ENCODE measurements at places on chromosomes 3 and 15.
A peak's percentile ranks its signal among the peaks of the same experiment; 100 is the strongest.

GRCh38 chr3:127222163-127222562 lies 29.2 kb downstream of the PRR23E start:
- no peak for DNase-seq

- no peak for DNase-seq
Measured at GRCh38 chr15:82810890-82811426, 1.5 kb downstream of the WHAMM start.

DNA sequence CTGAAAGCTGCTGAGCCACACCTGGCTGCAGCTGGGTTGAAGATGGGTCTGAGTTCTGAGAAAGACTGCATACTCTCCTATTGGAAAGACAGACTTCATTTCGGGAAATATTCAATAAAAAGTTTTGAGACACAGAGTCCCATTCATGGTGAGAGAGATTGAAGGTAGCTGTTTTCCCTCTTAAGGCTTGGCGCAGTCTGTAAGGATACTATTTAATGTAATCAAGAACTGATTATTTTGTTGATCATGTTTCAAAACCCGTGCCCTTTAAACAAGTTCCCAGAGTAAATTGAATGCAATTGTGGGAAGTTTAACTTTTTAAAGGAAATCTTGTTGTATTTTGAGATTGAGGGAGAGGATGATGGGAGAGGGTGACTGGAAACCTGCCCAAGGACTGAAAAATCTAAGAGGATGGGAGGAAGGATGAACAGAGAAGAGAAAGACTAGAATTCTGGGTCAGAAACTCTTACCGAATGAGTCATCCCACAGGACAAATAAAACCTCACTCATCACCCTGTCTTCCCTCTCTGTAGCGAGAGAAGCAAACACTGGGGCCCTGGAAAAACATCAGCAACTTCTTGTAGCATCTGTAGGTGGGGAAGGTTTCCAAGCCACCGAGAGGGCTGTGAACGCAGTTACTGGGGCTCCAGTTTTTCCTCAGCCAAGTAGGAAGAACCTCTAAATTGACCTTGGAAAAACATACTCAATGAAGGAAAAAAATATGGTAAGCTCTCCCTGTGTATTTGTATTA lies 193.2 kb upstream of the TPRG1 start:
- DNase-seq: peak; percentile 46

- DNase-seq: no peak
Measured at GRCh38 chr3:52084216-52084945, 28.0 kb upstream of the DUSP7 start.

GRCh38 chr3:185995352-185995751 lies 57.5 kb upstream of the TRA2B start:
- DNase-seq: no peak

DNA sequence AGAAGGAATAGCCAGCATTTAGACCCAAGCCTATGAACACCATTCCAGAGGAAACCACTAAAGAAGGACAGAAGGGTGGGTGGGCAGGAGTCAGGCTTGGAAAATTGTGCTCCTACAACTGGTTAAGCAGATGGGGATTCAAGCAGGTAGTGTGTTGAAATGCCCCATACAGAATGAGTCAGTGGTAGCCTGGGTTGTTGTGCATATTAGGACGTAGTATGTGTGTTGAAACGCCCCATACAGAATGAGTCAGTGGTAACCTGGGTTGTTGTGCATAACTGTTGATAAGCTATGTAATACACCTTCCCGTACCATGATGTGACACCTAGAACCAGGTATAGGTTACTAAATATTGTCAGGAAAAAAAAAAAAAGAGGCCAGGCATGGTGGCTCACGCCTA lies 34.0 kb downstream of the MINDY4B start:
- DNase-seq: no peak

- DNase-seq: peak; percentile 32
Measured at GRCh38 chr3:9397906-9398699, 688 bp downstream of the SETD5 start.

DNA sequence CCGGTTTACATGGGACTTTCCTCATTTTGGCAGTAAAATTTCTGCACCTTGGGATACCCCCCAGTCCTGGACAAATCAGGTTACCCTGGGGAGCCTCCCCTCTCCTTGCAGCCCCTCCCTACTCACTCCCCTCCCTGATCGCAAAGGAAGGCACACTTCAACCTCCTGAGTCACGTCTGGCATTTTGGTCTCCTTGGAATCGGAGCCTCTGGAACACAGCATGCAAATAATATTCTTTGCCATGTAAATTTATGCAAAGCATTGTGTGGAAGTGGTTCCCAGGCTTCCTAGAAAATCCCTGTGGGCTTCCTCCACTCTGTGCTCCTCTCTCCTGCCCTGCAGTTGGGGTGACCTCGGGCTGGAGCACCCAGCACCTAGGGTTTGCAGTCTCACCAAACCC lies 11.6 kb downstream of the SCN5A start:
- no peak for DNase-seq

- no peak for DNase-seq
Measured at GRCh38 chr3:49277383-49277775, 347 bp upstream of the C3orf62 start.

GRCh38 chr3:62567097-62568021 lies 194.0 kb upstream of the FEZF2 start:
- DNase-seq: peak; percentile 33

DNA sequence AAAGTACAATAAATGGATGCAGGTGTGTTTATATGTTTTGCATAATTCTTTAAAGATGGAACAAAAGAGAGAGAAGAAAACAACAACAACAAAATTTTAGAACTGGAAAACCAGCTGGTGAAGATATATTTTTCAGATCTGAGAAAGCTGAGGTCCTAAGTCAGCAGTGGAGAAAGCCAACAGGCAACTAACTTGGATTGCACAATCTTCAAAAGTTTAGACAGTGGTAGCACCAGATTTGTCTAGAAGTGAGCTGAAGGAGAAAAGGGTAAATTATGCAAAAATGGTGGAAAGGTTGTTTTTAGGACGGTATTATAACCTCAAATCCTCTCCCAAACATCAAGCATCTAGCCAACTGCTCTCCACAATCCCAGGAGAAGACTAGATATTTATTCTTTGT lies 17.0 kb downstream of the FGF12 start:
- no peak for DNase-seq

GRCh38 chr3:187770224-187770623 lies 25.0 kb upstream of the BCL6 start:
- no peak for DNase-seq

GRCh38 chr3:126753191-126754160 lies 49.4 kb downstream of the CHCHD6 start:
- DNase-seq: no peak

DNA sequence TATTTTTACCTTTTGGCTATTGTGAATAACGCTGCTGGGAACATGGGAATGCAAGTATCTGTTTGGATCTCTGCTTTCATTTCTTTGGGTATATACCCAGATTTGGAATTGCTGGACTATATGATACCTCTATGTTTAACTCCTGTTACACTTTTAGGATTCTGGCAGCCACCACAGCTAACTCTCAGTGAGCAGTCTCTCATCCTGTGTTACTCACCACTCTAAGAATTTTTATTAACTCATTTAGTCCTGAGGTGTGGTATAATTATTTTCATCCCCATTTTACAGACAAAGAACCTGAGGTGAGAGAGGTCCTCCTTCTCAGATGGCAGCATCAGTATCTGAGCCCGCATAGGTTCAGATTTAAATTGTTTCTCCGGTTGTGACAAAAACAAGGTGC lies 1.1 kb downstream of the SPATA12 start:
- DNase-seq: no peak

- no peak for DNase-seq
Measured at GRCh38 chr3:180626844-180627243, 24.9 kb downstream of the TTC14 start.

DNA sequence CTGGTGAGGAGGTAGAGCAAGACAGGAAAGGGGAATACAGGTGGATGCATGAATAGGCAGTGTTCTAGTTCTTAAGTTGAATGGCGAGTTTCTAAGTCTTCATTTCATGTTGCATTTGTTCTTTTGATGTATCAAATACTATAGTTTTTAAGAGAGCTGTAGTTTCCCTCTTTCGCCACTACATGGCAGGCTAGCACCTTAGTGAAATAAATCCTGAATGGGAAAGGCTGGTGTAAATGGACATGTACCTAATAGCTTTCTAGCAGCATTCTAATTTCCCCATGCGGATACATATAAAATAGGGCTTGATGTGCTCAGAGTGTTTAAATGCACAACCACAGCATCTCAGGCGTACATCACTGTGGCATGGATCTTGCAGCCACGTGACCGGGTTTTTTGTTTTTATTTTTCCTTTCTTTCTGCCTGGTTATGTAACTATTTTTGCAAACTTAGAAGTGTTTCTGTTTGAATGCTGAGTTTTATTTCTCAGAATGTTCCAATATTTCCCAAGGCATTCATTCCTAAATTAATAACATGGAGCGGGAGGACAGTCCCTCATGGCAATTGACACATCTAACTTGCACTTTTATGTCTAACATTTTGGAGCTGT lies 23.5 kb upstream of the CLN6 start:
- peak; percentile 81 for DNase-seq

- DNase-seq: no peak
Measured at GRCh38 chr3:37491343-37491742, 317.0 kb upstream of the LRRFIP2 start.

DNA sequence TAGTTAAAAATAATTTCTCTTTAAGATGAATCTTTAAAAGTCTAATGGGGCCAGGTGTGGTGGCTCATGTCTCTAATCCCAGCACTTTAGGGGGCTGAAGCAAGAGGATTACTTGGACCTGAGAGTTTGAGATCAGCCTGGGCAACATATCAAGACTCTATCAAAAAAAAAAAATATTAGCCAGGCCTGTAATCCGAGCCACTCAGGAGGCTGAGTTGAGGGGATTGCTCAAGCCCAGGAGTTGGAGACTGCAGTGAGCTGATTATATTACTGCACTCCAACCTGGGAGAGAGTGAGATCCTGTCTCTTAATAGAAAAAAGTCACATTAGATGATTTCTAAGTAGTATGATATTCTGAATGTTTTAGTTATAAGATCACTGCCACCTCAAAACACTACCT lies 322.0 kb upstream of the MANF start:
- no peak for DNase-seq
